Fibroblast of skin of right quadriceps (primary cell): ENCODE measurements at places on chromosomes 7 and 10.

- DNase-seq: no peak
Observed at GRCh38 chr7:156218544-156219306, 406.5 kb upstream of the SHH start.

DNA sequence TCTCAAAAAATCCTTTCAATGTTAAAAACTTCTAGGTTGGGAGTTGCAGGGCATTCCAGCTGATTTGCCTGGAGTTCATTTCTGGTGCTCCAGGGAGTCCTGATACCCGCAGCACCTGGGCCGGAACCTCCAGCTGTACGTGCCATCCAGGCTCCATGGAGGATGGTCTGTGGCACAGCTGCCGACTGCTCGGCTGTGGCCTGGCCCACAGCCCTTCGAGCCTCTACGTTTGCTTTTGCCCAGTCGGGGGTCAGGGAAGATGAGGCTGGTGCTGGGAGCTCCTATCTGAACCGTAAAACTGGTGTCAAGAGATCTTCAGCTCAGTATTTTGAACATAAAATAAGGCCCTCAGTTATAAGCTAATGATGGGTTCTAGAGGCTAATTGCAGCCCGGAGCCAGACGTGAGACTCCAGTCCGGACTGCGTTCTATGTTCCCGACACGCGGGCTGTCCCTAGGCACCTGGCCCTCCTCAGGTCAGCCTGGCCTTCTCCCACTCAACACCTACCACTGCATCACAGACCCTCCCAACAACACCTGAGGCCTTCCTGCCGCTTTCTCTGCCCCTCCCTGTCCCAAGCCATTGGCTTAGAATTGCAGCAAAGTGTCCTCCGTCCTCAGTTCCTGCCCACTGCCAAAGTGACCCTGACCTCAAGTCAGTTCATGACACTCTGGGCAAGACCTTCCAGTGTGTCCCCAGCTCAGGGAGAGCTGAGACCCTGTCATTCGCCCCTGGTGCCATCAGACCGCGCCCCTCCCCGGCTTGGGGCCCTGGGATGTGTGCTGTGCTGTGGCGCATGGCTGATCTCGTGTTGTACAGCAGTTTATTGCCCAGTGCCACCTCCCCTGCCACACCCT lies 64.2 kb upstream of the DNAJB6 start:
- no peak for DNase-seq

DNA sequence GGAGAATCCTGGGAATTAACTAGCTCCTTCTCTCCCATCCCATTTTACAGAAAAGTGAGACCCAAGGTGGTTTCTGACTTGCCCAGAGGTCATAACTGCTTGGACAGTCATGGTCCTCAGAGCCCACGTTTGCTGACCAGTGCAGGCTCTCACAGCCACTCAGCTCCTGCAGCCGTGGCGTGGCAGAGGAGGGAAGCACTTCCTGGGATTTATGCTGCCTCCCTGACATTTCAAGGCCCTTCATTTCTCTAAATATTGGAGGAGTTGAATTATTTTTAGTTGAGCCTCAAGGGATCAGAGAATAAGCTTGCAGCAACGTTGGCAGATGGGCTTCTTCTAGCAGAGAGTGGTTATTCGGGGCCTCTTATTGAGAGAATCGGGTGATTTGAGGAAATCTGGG lies 77.1 kb downstream of the LHPP start:
- no peak for DNase-seq

GRCh38 chr10:82378146-82378545 lies 503.2 kb downstream of the NRG3 start:
- DNase-seq: peak; percentile 73

GRCh38 chr7:106312906-106313305 lies 28.1 kb upstream of the NAMPT start:
- peak; percentile 10 for DNase-seq

GRCh38 chr7:34133356-34133982 lies 228.1 kb downstream of the BMPER start:
- DNase-seq: peak; percentile 90

DNA sequence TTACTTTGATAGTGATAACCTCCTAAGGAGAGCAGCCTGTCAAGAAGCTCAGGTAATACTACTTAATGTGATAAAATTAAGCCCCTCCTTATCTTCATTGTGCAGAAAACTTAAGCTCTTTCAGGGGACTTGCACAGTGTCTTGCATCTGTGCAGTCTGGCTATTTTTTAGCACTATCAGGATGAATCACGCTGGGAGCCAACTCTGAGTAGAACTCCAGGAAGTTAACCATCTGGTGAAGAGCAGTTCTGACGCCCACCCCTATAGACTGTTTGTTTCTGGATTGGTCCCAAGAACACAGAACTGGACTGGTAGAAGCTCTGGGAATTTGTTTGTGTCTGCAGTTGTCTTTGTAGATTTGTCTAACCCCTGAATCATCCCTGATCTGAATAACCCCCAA lies 41.9 kb downstream of the AGK start:
- DNase-seq: peak; percentile 72

- peak; percentile 11 for DNase-seq
Observed at GRCh38 chr7:13197501-13197900, 510.1 kb downstream of the ARL4A start.

GRCh38 chr10:15715619-15716227 lies 4.0 kb downstream of the ITGA8 start:
- DNase-seq: peak; percentile 34

GRCh38 chr10:23474626-23475025 lies 35.8 kb downstream of the OTUD1 start:
- DNase-seq: no peak

DNA sequence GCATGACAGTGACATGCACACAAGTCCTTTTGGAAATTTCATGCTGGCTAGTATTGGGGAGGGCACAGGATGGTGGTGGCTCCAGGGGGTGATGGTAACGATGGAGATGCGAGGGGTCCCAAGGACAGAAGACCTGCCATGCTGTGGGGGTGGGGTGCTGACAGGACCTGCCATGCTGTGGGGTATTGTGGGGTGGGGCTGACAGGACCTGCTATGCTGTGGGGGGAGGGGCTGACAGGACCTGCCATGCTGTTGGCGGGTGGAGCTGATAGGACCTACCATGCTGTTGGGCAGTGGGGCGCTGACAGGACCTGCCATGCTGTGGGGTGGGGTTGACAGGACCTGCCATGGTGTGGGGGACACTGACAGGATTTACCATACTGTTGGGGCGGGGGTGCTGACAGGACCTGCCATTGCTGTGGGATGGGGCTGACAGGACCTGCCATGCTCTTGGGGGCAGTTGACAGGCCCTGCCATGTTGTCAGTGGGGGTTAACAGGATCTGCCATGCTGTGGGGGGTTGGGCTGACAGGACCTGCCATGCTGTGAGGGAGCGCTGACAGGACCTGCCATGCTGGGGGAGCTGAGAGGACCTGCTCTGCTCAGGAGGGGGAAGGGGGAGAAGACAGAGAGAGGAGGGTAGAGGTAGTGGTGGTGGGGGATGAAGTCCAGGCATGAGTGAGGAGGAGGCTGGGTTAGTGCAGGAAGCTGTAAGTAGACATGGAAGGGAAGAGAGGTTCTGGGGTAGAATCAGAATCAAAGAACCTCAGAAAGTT lies 36.2 kb upstream of the RET start:
- DNase-seq: no peak

DNA sequence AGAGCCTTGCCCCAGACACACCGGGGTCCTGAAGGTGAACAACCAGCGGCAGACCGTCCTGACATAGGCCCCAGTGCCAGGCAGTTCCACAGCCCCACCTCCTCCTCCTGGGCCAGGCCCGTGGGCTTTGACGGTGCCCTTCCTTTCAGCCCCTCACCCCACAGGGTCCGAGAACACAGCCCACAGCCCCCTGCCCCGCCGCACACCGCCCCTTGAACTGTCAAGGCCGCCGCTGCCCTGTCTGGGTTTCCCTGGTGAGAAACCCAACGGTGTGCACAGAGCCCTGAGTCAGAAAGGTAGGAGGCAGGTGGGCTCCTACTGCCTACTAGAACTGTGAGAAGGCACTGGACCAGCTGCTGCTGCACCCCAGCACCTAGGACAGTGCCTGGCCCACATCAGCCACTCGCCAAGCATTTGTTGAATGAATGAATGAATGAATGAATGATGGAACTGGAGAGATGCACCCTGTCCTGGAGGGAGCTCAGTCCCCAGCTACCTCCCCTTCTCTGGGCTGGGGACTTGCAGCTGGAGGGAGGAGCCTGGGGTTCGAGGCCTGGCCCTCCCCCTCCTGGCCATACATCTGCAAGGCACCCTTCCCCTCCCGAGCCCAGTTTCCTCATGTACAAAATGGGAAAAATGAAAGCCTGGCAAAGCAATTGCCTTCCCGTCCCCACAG lies 117.9 kb downstream of the SLIT1 start:
- no peak for DNase-seq

- peak; percentile 90 for DNase-seq
Observed at GRCh38 chr10:63666836-63667383, 145.7 kb downstream of the REEP3 start.

DNA sequence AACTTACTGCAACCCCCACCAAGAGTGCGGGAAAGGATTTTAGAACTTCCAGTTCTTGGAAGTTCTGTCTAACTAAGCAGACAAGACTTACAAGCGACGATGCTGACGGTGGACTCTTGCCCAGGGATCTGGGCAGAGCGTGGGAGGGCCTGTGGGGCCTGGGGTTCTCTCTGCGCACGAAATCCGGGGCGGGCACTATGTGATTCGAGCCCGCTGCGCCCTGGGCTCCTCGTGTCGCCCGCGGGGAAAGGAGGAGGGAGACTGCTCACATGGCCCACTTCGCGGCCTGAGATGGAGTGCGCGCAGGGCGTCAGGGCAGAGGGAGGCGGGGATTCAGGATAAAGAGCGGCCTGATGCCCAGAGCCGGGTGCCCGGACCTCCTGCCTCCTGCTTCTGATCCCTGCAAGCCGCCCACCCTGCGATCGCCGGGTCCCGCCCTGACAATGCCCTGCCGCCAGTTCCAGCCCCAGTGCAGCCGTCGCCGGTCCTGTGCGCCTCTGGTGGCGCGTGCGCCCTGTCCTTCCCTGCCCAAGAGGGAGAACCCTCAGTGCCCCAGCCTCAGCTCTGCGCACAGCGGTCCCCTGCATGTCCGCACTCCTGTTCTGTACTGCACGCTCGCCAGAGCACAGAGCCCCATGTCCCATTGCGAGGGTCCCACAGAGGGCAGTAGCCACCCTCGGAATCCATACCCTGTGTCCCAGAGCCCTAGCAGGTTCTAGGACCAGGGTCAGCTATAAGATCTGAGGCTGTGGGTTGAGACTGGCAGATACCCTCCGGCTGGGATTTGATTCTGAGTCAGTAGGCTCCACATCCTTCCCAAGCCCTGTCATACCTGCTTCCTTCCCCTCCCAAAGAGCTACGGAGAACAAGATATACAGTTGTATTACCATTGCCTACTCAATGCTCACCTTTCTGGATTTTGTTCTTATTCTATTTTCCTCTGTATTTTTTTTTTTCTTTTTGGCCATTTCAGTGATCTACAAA lies 99.4 kb upstream of the TMEM106B start:
- peak; percentile 23 for DNase-seq

- peak; percentile 24 for DNase-seq
Observed at GRCh38 chr7:366161-366803, 76.3 kb downstream of the FOXL3 start.

DNA sequence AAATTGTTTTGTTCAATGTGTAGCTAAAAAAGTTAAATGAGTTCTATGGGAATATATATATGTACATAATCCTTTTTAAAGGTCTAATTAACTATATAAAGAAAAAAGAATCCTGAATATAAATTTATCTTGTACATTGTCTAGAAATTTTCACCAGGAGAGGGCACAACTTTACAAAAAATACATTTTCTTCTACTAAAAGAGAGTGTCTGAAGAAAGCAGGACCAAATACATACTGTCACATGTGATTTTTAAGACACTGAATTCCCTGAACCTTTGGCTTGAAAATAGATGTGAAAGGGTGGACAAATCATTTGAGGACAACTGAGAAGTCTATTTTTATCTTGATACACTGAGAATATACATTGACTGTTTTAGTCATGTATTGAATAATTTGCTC lies 204.3 kb downstream of the DGKB start:
- DNase-seq: no peak

DNA sequence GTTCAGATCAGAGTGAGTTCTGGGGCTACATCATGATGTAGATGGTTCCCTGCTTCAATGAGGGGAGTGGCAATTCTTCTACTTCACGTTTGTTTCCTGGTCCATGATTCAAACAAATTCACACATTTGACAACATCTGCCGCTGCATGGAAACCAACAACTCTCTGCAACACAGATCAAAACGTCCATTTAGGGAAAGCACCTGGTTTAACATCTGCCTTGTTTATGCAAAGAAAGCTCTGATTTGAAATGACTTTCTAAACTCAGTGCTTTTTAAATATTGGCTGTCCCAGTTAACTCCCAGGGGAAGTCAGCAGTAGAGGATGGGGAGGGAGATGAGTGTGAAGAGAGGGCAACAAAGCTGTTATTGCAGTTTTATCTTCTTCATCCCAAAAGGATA lies 93.8 kb downstream of the GAD2 start:
- no peak for DNase-seq

- DNase-seq: peak; percentile 32
Observed at GRCh38 chr10:112639298-112639697, 192.3 kb downstream of the VTI1A start.

DNA sequence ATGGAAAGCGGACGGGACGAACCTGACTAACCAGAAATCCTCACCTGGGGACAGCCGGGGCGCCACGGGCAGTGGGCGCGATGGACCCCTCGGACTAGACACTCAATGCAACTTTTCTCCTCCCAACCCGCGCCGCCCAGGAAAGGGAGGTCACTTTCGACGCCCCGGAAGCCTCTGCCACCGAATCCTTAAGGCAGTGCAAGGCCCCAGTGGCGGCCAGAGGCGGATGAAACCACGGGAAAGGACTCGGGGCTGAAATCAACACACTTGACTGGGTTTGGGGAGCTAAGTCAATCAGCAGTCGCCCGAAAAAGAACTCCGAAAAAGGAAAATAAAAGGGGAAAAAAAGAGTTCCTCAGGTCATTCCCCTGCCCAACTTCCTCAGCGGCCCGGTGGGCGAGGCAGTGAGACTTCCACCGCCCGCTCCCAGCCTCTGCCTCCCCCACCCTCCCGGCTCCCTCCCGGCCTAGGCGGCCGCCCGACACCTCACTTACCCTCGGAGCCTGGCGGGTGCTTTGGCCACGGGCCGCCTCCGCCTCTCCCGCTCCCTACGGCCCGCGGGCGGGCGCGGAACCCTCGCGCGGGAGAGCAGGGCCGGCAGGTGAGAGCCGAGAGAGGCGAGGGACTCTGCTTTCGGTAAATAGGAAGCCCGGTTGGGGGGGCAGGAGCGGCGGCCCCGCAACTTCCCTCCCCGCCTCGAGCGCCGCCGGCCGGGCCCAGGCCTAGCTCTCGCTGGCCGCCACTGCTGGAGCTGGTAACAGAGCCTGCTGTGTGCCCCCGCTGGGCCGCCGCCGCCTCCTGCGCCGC lies 518 bp downstream of the WAPL start:
- peak; percentile 50 for DNase-seq

DNA sequence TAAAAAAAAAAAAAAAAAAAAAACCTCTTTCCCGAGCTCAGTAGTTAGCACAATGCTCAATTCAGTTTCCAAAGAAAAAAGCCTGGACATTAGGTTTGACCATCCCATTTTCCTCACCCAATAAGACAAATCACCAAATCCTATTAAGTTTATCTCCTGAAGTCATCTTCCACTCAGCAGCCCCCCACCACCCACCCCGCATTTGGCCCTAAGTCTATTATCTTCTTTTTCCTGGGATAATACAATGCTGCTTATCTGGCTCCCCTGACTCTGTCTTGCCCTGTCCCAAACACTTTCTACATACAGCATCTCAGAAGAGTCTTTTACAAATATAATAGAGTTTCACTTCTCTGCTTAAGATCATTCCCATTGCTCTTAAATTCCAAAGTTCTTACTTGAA lies 17.8 kb upstream of the LMOD2 start:
- DNase-seq: no peak

- DNase-seq: peak; percentile 40
Observed at GRCh38 chr10:31952066-31952465, 23.4 kb upstream of the ARHGAP12 start.

- DNase-seq: no peak
Observed at GRCh38 chr7:55349121-55349520, 16.0 kb upstream of the LANCL2 start.
